ENCODE measurements at places on chromosomes 3 and 15.

DNA sequence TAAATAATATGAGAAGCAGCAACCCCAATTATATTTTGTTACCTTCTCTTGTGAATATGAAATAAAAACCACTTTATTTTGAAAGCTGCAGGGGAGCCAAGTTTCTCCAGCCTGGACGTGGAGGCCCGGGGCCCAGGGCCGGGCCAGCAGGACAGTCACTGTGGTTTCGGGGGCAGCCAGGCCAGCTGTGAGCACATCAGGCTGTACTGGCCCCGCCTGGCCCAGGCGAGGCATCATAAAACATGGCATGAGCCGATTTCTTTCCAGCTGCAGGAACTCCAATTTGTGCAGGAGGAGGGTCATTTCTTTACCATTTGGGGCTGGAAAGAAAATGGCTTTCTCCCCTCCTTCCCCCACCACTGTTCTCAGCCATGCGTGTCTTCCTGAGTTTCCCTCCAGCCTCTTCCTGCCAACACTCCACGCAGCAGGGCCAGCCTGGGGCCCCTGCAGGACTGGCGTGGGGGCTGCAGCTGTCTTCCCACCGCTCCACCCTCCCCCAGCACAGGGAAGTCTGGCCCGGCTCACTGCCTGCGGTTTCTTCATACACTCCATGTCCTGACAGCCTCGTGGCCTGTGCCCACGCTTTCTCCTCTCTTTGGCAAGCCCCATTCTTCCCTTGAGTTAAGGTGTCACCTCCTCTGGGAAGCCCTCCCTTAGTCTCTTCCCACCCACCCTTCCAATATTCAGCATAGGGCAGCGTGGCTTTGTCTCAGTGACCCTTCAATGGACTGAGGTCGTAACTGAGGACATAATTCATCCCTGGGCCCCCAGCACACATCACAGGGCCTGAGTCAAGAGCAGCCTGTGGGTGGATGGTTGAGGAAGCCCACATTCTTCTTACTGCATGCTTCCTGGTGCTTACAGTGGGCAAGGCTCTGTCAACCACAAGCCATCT lies 135.8 kb downstream of the CHSY1 start:
- DNase-seq = no peak

DNA sequence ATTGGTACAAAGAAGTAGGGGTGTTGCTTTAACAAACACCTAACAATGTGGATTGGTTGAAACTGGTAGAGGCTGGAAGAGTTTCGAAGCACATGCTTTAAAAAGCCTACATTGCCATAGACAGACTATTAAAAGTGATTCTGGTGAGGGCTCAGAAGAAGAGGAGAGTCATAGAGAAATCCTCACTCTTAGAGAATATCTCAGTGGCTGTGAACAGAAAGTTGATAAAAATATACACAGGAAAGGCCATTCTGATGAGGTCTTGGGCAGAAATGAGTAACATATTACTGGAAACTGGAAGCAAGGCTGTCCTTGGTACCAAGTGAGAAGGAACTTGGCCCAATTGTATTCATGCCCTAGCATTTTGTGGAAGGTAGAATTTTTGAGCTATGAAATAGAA lies 173.7 kb upstream of the CRBN start:
- DNase-seq = no peak

GRCh38 chr3:13708301-13708700 lies 159.4 kb downstream of the FBLN2 start:
- no peak for DNase-seq

DNA sequence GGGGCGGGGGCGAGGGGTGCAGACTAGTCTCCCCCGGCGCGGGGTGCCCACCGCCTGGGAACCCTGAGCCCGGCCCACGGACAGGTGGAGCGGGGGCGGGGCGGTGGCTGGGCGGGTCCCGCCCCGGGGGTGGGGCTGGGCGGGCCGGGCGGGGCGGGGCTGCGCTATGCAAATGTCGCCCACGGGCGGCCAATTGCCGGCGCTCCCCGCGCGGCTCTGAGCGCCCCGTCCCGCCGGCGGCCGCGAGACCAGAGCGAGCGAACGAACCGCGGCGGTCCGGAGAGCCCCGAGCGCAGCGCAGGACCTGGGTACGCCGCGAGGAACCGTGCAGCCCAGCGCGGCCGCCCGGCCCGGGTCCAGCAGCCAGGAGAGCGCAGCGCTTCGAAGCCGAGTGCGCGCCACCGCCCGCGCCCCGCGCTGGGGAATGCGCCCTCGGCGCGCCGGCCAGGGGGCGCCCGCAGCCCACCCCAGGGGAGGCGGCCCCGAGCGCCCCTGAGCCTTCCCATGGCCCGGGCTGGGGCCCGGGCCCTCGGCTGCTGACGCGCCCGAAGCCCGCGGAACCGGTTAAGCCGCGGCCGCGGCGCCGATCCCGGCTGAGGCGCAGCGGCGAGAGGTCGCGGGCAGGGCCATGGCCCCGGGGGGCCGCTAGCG lies at the start of gene SEMA3F:
TSS of gene SEMA3F (plus strand) at position 485 of the 651 bp plus-strand sequence. CDS start 4,299 bp downstream, outside the sequence.
- no peak for DNase-seq
